ENCODE measurements at places on chromosomes 7 and 10. TPM values are rescaled to one million over a fixed set of nuclear protein-coding genes. Genes with fewer than 3 reads are reported as not detected.

The PIK3CG gene
- not detected for total RNA-seq

The ZSCAN21 gene
- 17.9 TPM for total RNA-seq

The KNDC1 gene
- total RNA-seq: 1.1 TPM

The WEE2 gene
- total RNA-seq: not detected

The IRF5 gene
- 0.16 TPM for total RNA-seq

Measured in SJCRH30 (cell line).